ENCODE measurements at places on chromosomes 16 and 17.
A peak's percentile ranks its signal among the peaks of the same experiment; 100 is the strongest.

GRCh38 chr16:56912746-56913708 is 18.9 kb upstream of the HERPUD1 start:
- no peak for DNase-seq

- no peak for DNase-seq
Measured at GRCh38 chr16:27027971-27028370, 38.8 kb upstream of the C16orf82 start.

- DNase-seq: no peak
Measured at GRCh38 chr17:2172077-2172851, 117.4 kb downstream of the HIC1 start.

DNA sequence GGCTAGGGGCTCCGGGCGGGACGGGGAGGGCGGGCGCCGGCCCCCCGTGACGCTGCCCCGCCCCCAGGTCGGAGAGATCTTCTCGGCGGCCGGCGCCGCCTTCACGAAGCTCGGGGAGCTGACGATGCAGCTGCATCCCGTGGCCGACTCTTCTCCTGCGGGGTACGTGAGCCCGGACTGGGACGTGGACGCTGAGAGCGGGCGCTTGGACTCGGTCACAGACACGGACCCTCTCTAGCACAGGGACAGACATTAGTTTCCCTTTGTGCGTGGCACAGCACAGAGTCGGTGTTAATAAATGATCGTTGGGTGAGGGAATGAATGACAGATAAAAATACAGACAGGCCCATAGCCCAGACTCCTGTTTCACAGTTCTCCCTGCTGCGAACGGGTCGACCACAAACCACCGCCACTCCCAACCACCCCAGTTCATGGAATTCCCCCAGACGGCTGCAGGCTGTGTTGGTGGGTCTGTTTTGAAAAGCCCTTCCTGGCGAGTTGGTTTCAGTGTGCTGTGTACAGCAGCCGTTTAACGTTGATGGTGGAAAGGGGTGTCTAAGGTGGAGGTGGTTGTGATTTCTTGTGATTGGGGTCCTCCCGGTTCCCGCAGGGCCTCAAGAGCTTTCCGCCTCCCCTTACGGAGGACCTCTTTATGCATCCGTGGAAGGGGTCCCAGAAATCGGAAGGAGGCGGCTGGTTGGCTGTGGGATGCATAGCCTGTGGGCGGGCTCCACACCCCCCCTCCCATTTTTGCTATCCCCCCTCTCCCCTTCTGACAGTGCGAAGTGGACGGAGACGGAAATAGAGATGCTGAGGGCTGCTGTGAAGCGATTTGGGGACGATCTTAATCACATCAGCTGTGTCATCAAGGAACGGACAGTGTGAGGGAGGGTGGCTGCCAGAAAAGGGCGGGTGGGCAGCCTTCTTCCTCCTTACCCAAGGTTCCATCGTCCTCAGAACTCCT is 2.9 kb downstream of the RNASEK start:
- peak; percentile 64 for DNase-seq

DNA sequence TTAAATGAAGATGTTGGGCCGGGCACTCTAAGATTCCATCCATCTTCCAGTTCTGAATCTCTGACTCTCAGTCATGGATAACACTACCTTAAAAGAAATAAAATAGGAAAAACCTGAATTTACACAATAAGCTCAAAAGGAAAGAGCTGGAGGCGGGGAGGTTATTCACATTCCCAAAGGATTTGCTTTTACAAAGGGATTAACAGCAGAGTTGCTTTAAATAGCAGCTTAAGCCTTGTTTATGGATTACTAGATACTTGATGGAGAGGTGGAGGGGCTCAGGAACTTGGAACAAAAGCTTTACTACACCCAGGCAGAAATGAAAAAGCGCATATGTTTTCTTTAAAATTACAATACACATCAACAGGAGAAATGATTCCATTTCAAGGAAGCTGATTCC is 84.5 kb downstream of the XYLT1 start:
- DNase-seq: no peak

GRCh38 chr16:154217-155030 is 2.0 kb downstream of the HBZ start:
- no peak for DNase-seq

- no peak for DNase-seq
Measured at GRCh38 chr17:74863420-74864296, 4.0 kb upstream of the GRIN2C start.

DNA sequence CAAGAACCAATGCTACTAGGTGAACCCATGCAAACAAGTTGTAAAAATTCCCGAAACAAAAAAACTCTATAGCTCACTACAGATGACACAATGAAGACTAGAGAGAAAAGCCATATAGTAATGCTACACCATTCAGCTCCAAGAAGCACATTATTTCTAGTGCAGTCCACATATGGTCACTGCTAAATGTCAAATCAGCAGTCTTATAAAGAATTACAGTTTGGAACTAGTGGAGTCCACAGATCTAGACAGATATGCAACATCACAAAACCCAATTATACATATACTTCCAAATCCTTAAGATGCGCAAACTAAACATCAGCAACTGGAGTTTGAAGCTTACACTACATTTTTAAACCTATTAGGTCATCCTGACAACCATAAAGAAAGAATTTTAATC is 33.5 kb downstream of the GPATCH8 start:
- DNase-seq: no peak

- no peak for DNase-seq
Measured at GRCh38 chr17:57466017-57466471, 209.7 kb downstream of the MSI2 start.

DNA sequence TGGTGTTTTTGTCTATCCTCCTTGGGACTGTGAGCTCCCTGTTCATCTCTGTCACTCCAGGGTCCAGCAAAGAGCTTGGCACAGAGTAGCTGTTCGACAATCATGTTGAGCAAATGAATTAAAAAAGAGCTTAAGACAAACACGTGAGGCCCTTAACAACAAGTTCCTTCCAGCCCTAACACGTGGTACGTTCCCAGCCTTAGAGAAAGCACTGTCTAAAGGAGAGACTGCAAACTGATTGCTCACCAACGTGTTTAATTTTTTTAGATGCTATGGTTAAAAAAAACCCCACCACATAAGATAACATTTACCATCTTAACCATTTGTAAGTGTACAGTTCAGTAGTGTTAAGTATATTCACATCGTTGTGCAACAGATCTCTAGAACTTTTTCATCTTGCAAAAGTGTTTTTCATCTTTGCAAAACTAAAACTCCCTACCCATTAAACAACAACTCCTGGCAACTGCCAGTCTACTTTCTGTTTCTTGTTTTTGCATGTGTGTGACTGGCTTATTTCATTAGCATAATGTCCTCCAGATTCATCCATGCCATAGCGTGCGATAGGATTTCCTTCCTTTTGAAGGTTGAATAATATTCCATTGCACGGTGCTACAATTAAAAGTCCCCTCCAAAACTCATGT is 28.2 kb downstream of the LAT start:
- DNase-seq: no peak

DNA sequence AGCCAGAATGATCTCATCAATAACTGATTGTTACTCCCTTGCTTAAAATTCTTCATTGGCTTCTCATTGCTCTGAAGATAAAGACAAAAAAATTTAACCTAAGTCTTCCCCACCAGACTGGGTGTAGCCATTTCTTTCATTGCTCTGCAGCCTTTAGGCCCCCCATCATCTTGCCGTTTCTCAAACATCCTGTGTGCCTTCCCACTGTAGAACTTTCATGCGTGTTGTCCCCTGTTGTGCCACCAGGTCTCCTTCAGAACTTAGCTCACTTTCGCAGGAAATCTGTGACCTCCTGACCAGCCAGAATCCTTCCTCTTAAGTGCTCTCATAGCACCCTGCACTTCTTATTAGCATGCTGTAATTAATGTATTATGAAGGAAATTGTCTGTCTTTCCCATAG is 31.8 kb downstream of the TNRC6C start:
- DNase-seq: no peak

DNA sequence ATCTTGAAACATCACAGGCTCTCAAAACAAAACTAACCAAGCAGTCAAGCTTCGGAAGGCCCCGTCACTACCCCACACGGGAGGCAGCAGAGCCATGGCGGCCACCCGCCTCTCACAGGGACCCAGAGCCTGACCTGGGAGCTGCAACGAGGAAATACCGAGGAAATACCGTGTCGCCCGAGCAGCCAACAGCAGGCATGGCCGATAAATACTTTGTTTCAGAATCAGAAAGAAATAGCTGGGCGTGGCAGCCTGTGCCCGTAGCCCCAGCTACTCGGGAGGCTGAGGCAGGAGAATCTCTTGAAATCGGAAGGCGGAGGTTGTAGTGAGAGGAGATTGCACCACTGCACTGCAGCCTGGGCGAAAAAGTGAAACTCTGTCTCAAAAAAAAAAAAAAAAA is 6.9 kb downstream of the LMF1 start:
- no peak for DNase-seq

DNA sequence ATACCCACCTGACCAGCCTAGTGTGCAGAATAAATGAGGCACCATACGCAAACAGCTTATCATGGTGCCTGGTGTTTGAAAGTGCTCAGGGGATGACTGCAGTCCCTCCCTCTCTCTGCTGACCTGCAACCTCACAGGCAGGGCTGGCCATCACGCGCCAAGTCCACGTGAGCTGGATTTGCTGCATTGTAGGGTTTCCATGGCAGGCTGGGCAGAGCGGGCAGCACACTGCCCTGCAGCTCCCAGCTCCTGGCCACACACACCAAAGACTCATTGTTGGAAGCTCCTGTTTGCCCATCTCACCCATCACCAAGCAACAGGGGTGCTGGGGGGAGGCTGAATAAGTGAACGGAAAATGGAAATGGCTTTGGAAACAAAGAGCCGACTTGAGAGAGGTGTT is 81.8 kb downstream of the IRX3 start:
- no peak for DNase-seq

GRCh38 chr16:86031141-86031678 is 132.2 kb downstream of the IRF8 start:
- DNase-seq: no peak

DNA sequence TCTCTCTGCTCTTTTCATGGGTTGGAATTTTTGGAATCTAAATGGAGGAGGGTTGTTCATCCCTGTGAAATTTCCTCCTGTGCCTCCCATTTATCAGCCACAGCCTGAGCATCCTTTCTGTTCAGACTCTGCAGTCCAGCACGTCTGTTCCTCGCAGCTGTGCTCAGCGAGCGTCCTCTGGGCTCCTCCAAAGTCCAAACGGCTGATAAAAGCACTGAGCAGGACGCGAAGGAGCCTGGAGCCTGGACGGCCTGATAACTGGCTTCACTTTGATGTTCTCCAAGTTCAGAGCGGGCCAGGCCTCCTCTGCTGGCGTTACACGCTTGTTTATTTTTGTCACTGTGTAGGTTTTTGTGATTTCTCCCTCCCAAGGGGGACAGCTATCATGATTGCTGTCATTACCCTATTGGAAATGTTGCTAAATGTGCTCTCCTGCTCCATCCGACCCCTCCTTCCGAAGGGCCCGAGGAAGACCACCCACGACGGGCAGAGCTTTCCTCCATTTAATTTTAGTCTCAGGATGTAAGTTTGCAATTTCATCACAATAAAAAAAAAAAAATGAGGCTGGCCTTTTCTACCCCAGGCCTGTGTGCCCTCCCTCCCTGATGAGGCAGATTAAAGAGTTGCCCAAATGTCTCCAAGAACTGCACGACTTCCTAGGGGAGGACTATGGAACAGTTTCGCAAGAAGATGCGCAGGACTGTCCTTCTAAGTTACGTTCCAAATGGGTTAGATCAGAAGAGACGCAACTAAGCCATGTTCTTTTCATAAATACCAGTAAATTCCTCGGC is 290.5 kb upstream of the FOXF1 start:
- DNase-seq: no peak

DNA sequence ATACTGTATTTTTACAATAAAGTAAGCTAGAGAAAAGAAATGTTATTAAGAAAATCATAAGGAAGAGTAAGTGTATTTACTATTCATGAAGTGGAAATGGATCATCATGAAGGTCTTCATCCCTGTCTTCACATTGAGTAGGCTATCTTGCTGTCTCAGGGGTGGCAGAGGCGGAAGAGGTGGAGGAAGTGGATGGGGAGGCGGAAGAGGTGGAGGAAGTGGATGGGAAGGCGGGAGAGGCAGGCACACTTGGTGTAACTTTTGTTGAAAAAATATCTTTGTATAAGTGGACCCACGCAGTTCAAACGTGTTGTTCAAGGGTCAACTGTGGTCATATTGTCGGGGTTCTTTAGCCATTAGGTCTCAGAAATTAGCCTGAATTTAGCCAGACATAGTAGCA is 50.2 kb downstream of the PIGL start:
- DNase-seq: no peak

GRCh38 chr16:22423716-22424115 is 49.3 kb upstream of the CDR2 start:
- no peak for DNase-seq

DNA sequence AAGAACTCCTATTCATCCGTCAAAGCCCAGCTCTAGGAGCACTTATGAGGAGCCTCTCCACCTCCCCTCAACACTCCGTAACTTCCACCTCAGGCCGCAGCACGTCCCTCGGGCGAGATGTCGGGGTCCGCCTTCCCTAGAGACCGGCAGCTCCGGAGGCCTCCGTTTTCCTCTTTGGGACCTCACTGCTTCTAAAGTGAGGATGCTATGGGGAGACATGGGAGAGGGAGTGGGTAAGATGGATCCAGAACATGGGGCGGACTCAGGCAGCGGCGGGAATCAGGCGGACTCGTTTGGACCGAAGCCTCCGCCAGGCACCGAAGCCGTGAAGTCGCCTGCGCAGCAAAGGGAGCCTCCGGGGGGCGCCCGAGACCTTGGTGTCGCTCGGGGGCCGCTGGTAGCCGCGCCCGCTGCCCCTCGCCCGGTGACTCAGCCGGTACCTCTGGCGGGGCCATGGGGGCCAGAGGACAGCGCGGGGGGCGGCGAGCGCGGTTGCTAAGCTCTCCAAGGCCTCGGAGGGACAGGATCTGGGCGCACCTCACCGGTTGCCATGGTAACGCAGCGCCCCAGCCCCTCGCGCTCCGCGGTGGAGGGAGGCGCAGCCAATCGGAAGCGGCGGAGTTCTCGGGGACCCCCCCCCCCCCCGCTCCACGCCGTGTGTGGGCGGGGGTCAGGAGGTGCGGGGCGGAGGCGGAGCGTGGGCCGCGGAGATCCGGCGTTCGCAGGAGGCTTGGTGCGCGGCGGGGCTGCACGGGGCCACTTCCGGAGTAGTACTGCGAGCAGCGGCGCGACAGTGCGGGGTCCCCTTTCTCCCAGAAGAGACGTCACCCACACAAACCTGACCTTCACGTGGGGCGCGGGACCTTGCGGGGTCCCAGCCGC is 1.3 kb upstream of the HIC1 start:
- DNase-seq: peak; percentile 66

GRCh38 chr16:15808071-15808470 is 48.8 kb downstream of the MYH11 start:
- no peak for DNase-seq

- DNase-seq: no peak
Measured at GRCh38 chr17:58247511-58248363, 9.4 kb downstream of the LPO start.

DNA sequence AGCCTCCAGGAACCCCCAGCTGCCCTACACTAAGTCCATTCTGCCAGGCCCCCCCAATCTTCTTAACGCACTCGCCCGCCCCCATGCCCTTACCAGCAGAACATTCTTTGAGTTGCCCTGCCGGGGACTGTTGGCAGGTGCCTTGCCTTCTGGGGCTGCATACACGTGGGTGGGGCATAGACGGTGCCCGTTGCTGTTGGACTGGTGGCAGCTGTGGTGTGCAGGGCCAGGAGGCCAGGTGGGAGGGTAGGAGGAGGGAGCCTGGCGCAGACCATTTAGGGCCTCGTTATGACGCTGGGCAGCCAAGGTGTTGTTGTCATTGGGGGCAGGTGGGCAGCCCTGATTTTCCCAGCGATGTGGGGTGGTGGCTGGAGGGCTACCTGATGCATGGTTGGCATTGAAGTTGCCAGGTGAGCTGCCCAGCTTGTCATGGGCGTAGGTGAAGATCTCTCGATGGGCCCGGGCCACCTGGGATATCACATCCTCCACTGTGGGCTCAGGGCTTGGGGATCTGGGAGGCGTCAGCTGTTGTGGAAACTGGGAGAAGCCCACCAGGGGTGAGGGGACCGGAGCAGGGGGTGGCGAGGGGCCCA is 4.9 kb downstream of the NR1D1 start:
- no peak for DNase-seq

All from activated CD4-positive, alpha-beta T cell treated with anti-CD3 and anti-CD28 coated beads for 1 hour (primary cell).